ENCODE measurements at places on chromosomes 12 and 14.

GRCh38 chr12:112894128-112894527, 12.6 kb upstream of the OAS1 start:
- DNase-seq: no peak

- DNase-seq: no peak
These were observed 158.1 kb downstream of the FLRT2 start for GRCh38 chr14:85688006-85688405.

DNA sequence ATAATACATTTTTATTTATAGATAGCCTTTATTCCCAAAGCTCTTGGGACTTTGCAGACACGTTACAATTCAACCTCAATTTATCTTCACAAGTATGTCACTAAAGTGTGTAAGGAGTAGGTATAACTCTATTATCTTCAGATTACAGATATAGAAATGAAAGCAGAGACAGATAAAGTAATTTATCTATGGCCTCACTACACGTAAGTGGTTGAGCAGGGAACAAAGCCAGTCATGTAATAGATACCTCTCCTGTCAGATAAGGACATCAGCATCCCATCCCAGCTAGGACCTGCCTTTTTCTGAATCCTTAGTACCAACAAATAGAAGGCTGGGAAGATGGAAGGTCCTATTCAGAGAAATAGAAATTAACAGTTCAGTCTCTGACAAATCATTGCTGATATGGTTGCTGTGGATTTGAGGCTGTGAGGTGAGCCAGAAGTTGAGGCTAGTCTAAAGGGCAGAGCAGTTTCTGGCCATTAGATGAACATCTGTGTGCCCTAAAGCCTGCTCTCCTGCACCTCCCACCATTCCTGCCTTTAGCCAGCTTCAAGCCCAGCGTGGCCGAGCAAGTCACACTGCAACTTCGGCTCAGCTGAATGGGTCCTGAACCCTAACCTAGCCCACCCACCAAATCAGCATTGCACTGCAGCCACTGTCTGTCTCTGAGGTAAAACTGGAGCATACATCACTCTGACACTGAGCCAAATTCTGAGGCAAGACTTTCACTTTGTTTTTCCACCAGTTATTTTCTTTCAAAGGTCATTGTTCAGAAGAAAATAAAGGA, 71.1 kb upstream of the PLEKHA5 start:
- no peak for DNase-seq

GRCh38 chr12:67352682-67353081, 83.5 kb downstream of the CAND1 start:
- DNase-seq: no peak

- no peak for DNase-seq
These were observed 73.0 kb upstream of the FICD start for GRCh38 chr12:108442067-108442466.

GRCh38 chr12:113359133-113359938, 949 bp downstream of the PLBD2 start:
- DNase-seq: peak; percentile 6

DNA sequence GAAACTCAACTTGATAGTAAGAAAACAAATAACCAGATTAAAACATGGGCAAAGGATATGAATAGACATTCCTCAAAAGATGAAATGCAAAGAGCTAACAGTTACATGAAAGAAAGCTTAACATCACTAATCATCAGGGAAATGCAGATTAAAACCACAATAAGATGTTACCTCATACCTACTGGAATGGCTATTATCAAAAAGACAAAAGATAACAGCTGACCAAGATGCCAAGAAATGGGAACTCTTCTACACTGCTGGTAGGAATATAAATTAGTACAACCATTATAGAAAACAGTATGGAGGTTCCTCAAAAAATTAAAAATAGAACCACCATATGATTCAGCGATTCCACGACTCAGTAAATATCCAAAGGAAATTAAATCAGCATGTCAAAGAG, 18.8 kb downstream of the KCNH5 start:
- no peak for DNase-seq

- DNase-seq: no peak
These were observed 134.1 kb downstream of the GPHN start for GRCh38 chr14:66641861-66642635.

DNA sequence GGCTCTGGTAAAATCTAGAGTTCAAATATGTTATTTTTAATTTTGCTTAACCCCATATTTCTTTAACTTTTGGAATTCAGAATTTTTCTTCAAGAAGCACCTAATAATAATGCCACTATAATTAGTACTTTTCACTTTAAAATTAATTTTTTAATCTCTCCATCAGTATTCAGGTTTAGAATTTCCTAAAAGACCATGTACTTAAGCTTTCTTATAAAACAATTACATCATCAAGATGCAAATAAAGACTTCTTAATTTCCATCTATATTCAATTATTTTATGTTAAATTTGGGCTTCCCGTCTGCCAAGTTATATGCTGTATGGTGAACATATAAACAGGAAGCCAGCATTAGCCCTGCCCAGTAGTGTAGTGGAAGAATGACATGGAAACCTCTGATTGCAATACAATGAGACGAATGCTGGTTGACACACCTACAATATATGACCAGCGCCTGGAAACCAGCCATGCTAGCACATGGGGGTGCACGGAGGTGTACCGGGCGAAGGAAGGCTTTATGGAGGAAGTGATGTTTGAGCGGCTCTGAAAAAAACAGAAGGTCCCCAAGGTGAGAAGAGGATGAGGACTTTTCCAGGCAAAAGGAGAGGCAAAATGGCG, 82.2 kb downstream of the LLPH start:
- DNase-seq: no peak

- DNase-seq: no peak
These were observed 10.7 kb downstream of the CMKLR1 start for GRCh38 chr12:108328420-108328819.

- no peak for DNase-seq
These were observed 12.2 kb upstream of the COL2A1 start for GRCh38 chr12:48016373-48017020.

GRCh38 chr12:122964439-122965257, 1.6 kb downstream of the ABCB9 start:
- DNase-seq: no peak

GRCh38 chr14:103529383-103530365, 678 bp downstream of the TRMT61A start:
- DNase-seq: no peak

- DNase-seq: no peak
These were observed 43.0 kb downstream of the NCOR2 start for GRCh38 chr12:124524231-124524925.
